ENCODE measurements at places on chromosomes 6 and 20. TPM values are rescaled to one million over a fixed set of nuclear protein-coding genes. Genes with fewer than 3 reads are reported as not detected.

The PABPC1L gene
- 6.2 TPM for polyA plus RNA-seq

The KCNS1 gene
- not detected for polyA plus RNA-seq

The USP49 gene
- 24.2 TPM for polyA plus RNA-seq

The PAK1IP1 gene
- 30.4 TPM for polyA plus RNA-seq

The OR2H1 gene
- not detected for polyA plus RNA-seq

The FILIP1 gene
- 1.4 TPM for polyA plus RNA-seq

The CDH4 gene
- 32.0 TPM for polyA plus RNA-seq

The PGC gene
- polyA plus RNA-seq = not detected
